Hair follicle dermal papilla cell (primary cell): ENCODE measurements at places on chromosomes 5 and 9. TPM values are rescaled to one million over a fixed set of nuclear protein-coding genes. Genes with fewer than 3 reads are reported as not detected.

Gene FAM221B
- total RNA-seq, result not detected in 2 replicates

Gene TTC39B
- 13.0 TPM in 2 replicates for total RNA-seq

Gene TMEM174
- not detected in 2 replicates for total RNA-seq

Gene EMB
- 5.0 and 6.8 TPM in 2 replicates for total RNA-seq

Gene KIF20A
- 8.3 and 16.3 TPM in 2 replicates for total RNA-seq

Gene GNPDA1
- total RNA-seq, result 66.2 and 75.7 TPM in 2 replicates

Gene SLC12A2
- 17.2 and 24.2 TPM in 2 replicates for total RNA-seq

Gene SLCO4C1
- total RNA-seq, result 0.49 and 0.65 TPM in 2 replicates

Gene SREK1
- total RNA-seq, result 79.4 and 122 TPM in 2 replicates

Gene QRFP
- not detected in 2 replicates for total RNA-seq

Gene CAMK4
- total RNA-seq, result 3.7 and 4.0 TPM in 2 replicates
